ENCODE measurements at places on chromosomes 12 and 14.

DNA sequence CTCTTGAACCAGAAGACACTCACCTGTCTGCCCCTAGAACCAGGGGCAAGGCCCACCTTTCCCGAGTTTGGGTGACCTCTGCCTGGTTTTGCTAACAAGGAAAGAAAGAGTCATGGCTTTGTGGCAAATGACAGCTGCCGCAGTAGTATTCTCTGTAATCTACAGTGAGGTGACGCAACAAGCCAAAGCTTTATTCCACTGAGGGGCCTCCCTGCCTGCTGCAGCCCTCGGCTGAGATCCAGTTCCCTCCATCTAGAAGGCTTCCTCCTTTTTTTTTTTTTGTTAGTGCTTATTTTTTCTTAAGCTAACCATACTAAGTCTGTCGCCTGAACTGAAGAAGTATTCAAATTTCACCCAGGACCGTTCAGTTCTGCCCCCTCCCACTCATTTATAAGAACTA lies 142.3 kb upstream of the TMCC3 start:
- DNase-seq, result no peak

- no peak for DNase-seq
Observed at GRCh38 chr12:25800101-25800500, 158.4 kb upstream of the RASSF8 start.

GRCh38 chr14:51333299-51333698 lies 93.3 kb downstream of the TMX1 start:
- no peak for DNase-seq

- DNase-seq, result no peak
Observed at GRCh38 chr12:92926549-92926948, 2.5 kb downstream of the EEA1 start.

- no peak for DNase-seq
Observed at GRCh38 chr12:106962286-106962685, 6.6 kb downstream of the TMEM263 start.

- no peak for DNase-seq
Observed at GRCh38 chr12:115811045-115811444, 466.4 kb downstream of the MED13L start.
